ENCODE measurements at places on chromosomes 5 and 9. TPM values are rescaled to one million over a fixed set of nuclear protein-coding genes. Genes with fewer than 3 reads are reported as not detected.

Gene AK8
- 0.06 TPM for total RNA-seq

Gene BTNL3
- not detected for total RNA-seq

Gene BAAT
- total RNA-seq: under 0.01 TPM

Gene PCSK1
- 0.81 TPM for total RNA-seq

Gene ACTBL2
- under 0.01 TPM for total RNA-seq

Gene PLAC8L1
- not detected for total RNA-seq

Gene GDF9
- total RNA-seq: not detected

Gene SLCO4C1
- not detected for total RNA-seq

Gene SHISAL2B
- total RNA-seq: not detected
